ENCODE measurements at places on chromosomes 11 and 22. TPM values are rescaled to one million over a fixed set of nuclear protein-coding genes. Genes with fewer than 3 reads are reported as not detected.

Gene MICALL1
- 19.5 TPM for polyA plus RNA-seq

Gene UBQLNL
- polyA plus RNA-seq: 0.10 TPM

Gene FZD4
- polyA plus RNA-seq: 17.8 TPM

- DNase-seq: no peak
- no peaks in the 10 kb centered on the region for H3K27me3 ChIP-seq
- H3K4me1 ChIP-seq: no peaks in the 10 kb centered on the region
Measured at GRCh38 chr11:33539751-33540150, 160.9 kb downstream of the C11orf91 start.

- H3K27me3 ChIP-seq: no peaks in the 10 kb centered on the region
- no peak overlapping the region for H3K27ac ChIP-seq
- peak overlapping the region; percentile 23 for H3K4me3 ChIP-seq
- DNase-seq: no peak
- H3K4me1 ChIP-seq: peaks cover 8% of the 10 kb centered on the region
Measured at GRCh38 chr11:9047964-9048523, 43.4 kb downstream of the SCUBE2 start.

GRCh38 chr22:17192186-17192585, 27.0 kb downstream of the ADA2 start:
- no peaks in the 10 kb centered on the region for H3K36me3 ChIP-seq
- no peaks in the 10 kb centered on the region for H3K27me3 ChIP-seq
- no peak overlapping the region for H3K4me3 ChIP-seq
- no peak for DNase-seq
- H3K27ac ChIP-seq: no peak overlapping the region

GRCh38 chr22:46916886-46917770, 154.7 kb downstream of the TBC1D22A start:
- no peak overlapping the region for H3K27ac ChIP-seq
- H3K4me1 ChIP-seq: no peaks in the 10 kb centered on the region
- H3K27me3 ChIP-seq: no peaks in the 10 kb centered on the region
- H3K4me3 ChIP-seq: no peak overlapping the region

DNA sequence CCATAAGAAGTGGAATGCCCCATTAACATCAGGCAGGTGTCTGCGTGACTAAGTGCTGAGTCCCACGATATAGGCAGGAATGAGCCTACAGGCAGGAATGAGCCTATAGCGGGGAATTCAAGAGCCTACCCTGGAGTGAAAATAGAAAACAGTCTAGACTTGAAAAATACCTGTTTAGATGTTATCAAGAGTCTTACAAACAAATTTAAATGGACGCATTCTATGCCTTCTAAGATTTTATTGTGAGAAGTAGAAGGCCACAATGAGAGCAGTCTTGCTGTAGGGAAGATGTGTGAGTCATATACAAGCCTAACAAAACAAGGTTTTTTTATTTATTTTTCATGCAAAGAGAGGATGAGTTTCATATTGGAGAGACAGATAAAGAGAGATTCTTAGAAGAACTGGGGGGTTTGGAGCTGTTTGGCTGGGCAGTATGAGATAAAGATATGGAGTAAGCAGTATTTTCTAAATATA, 200.8 kb upstream of the ZC3H12C start:
- peak; percentile 11 for DNase-seq
- H3K27ac ChIP-seq: no peak overlapping the region
- no peaks in the 10 kb centered on the region for H3K4me1 ChIP-seq
- H3K36me3 ChIP-seq: no peaks in the 10 kb centered on the region

- H3K27me3 ChIP-seq: no peaks in the 10 kb centered on the region
- H3K36me3 ChIP-seq: no peaks in the 10 kb centered on the region
- H3K4me3 ChIP-seq: peak within 1 kb of the TSS; percentile 89
- peak within 1 kb of the TSS; percentile 94 for H3K27ac ChIP-seq
- peak; percentile 77 for DNase-seq
Measured at GRCh38 chr11:2928605-2929530, at the start of gene PHLDA2. Gene PHLDA2, minus strand, starts transcription at chr11:2929420. Its CDS starts 56 bp downstream, at chr11:2929364.

- peak overlapping the region; percentile 37 for H3K27ac ChIP-seq
- no peak for DNase-seq
- peaks cover 22% of the 10 kb centered on the region for H3K4me1 ChIP-seq
- H3K27me3 ChIP-seq: no peaks in the 10 kb centered on the region
- peaks cover 27% of the 10 kb centered on the region for H3K36me3 ChIP-seq
Measured at GRCh38 chr11:6607190-6607795, 3.7 kb downstream of the ILK start.

DNA sequence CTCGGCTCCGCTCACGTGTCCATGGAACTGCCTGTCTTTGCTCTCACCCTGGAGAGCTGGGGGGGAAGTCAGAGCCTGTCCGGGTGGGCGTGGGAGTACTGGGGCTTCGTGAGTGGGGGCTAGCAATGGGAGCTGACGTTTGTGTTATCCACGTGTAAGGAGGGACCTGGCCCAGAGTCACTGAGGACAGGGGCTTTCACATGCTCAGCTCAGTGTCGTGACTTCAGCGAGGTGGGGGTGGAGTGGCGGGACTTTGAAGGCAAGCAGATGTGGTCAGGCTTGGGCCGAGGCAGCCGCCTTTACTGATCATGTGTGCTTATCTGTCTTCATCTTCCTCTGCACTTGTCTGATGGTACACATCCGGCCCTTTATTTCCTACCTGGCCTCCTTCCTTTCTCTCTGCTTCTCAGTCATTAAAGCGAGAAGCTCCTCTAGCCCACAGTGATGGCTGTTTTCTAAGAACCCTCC, 113.1 kb upstream of the NNMT start:
- H3K4me1 ChIP-seq: no peaks in the 10 kb centered on the region
- no peak overlapping the region for H3K27ac ChIP-seq
- no peak for DNase-seq
- no peaks in the 10 kb centered on the region for H3K36me3 ChIP-seq

DNA sequence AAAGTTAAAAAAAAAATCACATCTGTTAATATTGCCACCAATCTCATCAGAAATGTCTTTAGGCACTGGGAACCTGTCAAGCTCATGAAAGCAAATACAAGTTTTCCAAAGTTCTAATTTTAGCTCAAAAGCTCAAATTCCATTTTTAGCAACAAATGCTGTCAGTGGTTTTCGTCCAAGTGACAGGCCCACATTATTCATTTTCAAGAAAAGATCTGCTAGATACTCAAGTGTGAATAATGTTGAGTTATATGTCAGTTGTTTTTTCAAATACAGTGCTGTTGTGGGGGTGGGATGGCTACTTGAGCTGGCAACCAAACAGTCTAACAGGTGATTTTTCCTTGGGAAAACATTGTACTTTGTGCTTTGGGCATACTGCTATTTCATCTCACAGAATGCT, 1072.6 kb downstream of the OPCML start:
- no peak overlapping the region for H3K4me3 ChIP-seq
- DNase-seq: no peak

DNA sequence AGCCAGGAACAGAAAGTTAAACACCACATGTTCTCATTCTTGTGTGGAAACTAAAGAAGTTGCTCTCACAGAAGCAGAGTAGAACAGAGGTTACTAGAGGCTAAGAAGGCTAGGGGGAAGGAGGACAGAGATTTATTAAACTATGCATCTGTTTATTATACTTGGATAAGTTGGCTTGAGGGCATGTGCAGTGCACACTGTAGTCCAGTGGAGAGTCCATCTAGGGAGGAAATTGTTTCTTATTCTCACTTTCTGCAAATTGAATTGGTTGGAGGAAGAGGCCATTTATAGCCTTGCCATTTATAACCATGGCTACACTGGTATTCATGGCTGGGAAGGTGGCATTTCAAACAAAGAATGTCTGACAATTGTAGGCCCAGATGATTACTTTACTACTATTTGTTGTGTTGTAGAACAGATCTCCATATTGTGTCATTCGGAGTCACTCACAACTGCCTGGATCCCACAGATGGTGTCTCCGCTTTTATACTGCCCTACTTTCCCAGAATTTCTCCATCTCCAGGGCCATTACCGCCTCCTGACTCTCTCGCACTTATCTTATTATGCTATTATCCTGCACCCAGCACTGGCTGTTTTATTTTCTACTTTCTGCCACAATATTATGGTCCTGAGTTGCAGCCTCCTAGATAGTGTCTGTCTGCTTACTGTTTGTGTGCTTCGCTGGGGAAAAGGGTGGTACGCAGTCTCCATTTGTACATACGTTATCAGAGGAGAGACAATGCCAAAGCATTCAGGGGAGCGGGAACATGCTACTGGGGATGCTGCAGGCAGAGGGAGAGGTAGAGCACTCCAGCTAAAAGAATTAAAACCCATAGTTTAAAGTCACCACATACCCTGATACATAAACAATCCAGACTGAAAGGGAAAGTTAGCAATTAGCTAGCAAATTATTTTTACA, 169.3 kb upstream of the BLID start:
- DNase-seq: no peak
- H3K27ac ChIP-seq: no peak overlapping the region
- no peak overlapping the region for H3K4me3 ChIP-seq
- H3K36me3 ChIP-seq: no peaks in the 10 kb centered on the region

GRCh38 chr11:19982774-19983495, 177.3 kb downstream of the DBX1 start:
- H3K4me1 ChIP-seq: peaks cover 10% of the 10 kb centered on the region
- no peak overlapping the region for H3K4me3 ChIP-seq
- peaks cover 3% of the 10 kb centered on the region for H3K36me3 ChIP-seq
- H3K27me3 ChIP-seq: no peaks in the 10 kb centered on the region
- no peak overlapping the region for H3K27ac ChIP-seq

DNA sequence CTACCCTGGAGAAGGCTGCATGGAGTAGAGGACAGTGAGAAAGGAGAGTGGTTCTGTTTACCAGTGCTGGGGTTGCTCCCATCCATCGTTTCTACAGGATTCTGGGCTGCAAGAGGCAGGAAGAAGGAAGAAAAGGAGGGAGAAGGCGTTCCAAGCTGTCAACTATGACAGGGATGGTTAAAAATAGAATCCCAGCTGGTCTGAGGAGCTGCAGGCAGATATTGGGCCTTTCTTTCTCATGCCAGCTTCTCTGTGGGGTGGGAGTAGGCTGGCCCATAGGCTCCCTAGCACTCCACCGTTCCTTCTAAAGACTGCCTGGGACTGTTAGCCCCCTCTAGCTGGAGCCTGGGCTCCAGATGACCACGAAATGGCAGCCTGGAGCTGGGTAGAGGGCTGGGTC, 13.6 kb downstream of the CCKBR start:
- H3K27me3 ChIP-seq: no peaks in the 10 kb centered on the region
- H3K4me3 ChIP-seq: no peak overlapping the region
- no peak overlapping the region for H3K27ac ChIP-seq
- H3K4me1 ChIP-seq: no peaks in the 10 kb centered on the region
- DNase-seq: no peak

DNA sequence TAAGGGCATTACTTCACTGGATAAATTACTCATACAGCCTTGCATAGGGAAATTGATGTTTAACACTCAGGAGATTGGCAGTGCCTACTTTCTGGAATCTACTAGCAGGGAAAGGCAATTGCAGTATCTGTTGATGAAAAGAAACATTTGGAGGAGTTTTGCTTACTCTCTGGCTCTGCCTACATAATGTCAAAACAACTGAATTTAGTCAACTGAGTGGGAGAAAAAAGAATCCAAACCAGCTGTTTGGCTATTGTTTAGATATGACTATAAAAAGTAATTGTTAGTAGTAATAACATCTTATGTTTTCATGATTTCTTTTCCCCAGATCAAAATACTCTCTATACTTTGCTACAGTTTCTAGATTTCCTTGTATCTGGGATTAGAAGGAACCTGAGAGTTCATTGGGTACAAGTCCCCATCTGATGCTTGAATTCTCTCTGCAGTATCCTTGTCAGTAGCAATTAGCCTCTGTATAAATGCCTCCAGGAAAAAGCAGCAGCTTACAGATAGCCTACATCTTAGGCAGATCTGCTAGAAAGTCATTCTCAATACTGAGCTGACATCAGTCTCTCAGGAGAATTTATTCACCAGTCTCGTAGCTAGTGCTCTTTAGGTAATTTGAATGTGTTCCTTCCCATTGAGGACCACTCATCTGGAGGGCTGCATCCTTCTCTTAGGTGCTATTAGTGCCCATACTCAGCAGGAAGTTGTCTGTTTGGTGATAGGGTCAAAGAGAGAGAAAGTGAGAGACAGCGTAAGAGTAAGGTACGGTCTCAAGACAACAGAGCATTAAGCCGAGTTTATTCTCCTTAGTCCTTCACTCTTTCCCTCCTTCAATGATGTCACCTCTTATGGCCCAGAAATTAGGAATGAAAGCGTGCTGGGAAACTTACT, 185.9 kb upstream of the CCDC90B start:
- H3K36me3 ChIP-seq: no peaks in the 10 kb centered on the region
- no peak for DNase-seq
- H3K4me1 ChIP-seq: no peaks in the 10 kb centered on the region
- H3K27ac ChIP-seq: no peak overlapping the region
- no peaks in the 10 kb centered on the region for H3K27me3 ChIP-seq

DNA sequence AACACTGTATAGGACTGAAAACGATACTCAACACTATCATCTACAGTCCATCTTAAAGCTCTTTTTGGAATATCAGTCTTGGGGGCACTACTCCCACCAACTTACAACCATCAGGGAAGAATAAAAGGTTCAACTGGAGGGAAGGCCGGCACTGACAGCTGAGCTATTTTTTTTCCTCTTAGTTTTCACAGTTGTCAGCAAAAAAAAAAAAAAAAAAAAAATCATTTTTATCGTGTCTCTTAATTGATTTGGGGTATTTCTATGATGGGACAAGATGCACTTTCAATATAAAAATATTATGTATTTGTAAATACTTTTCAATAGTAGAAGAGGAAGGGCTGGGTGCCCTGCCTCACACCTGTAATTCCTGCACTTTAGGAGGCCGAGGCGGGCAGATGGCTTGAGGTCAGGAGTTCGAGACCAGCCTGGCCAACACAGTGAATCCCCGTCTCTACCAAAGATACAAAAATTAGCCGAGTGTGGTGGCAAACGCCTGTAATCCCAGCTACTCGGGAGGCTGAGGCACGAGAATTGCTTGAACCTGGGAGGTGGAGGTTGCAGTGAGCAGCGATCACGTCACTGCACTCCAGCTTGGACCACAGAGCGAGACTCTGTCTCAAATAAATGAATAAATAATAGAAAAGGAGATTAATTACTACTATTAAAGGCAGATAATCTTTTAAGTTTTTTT, 1.5 kb downstream of the KIF18A start:
- peak overlapping the region; percentile 78 for H3K4me3 ChIP-seq
- no peaks in the 10 kb centered on the region for H3K36me3 ChIP-seq
- no peak for DNase-seq
- no peaks in the 10 kb centered on the region for H3K27me3 ChIP-seq

- peaks cover 8% of the 10 kb centered on the region for H3K4me1 ChIP-seq
- no peaks in the 10 kb centered on the region for H3K36me3 ChIP-seq
- DNase-seq: peak; percentile 11
Measured at GRCh38 chr11:64186492-64187165, 658 bp downstream of the STIP1 start.

- no peaks in the 10 kb centered on the region for H3K4me1 ChIP-seq
- H3K27ac ChIP-seq: no peak overlapping the region
- no peaks in the 10 kb centered on the region for H3K27me3 ChIP-seq
- no peaks in the 10 kb centered on the region for H3K36me3 ChIP-seq
- no peak overlapping the region for H3K4me3 ChIP-seq
Measured at GRCh38 chr11:31059529-31059928, 310.0 kb downstream of the DCDC1 start.

GRCh38 chr11:83641511-83641910, 355.3 kb upstream of the CCDC90B start:
- DNase-seq: peak; percentile 34
- no peaks in the 10 kb centered on the region for H3K27me3 ChIP-seq
- H3K36me3 ChIP-seq: no peaks in the 10 kb centered on the region
- no peak overlapping the region for H3K27ac ChIP-seq
- H3K4me3 ChIP-seq: no peak overlapping the region

All from fibroblast of lung (primary cell).